Activated CD8-positive, alpha-beta T cell treated with anti-CD3 and anti-CD28 coated beads for 36 hours (primary cell): ENCODE measurements at places on chromosomes 12 and 14. TPM values are rescaled to one million over a fixed set of nuclear protein-coding genes. Genes with fewer than 3 reads are reported as not detected.

- no peak for DNase-seq
Measured at GRCh38 chr12:6104027-6104426, 20.4 kb downstream of the VWF start.

DNA sequence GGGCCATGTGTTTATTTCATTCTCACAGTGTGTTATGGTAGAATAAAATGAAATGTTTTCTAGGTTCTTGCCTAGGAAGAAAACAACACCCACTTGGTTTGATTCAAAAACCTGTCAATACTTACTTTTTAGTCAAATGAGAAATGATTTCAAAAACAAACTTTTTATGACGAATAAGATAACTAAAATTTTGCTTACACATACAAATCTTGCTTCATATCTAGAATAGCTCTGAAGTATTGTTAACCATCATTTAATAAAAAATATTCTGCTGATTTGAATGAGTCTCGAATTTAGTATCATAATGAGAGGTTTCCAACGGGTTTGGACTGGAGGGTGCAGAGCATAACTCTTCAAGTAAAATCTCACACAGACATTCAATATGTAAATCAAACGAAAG is 23.2 kb downstream of the SLCO1C1 start:
- DNase-seq: no peak

MYO1H gene
- not detected for total RNA-seq

TRIM9 gene
- total RNA-seq: 6.5 TPM

GPR65 gene
- total RNA-seq: 17.1 TPM

LMNTD1 gene
- total RNA-seq: not detected

DNA sequence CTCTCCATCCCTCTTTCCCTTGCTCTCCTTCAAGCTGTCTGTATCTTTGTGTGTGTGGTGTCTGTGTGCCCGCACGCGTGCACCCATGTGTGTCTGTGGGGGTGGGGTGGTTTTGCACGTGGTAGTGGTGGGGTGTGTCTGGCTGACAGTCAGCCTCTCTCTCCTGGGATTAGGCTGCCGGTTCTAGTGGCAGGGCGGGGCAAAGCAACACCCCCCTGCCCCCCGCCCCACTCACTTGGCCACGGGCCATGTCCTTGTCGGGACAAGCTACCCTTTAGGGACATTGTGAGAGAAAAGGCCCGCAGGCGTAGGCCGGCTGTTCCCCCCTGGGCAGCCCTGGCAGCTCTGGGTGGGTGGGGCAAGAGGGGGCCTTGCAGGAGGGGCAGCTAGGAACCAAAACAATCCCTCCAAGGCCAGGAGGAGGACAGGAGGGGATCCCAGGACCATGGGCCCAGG is 182.6 kb downstream of the ALG10 start:
- DNase-seq: no peak

P2RX2 gene
- total RNA-seq: not detected
